Activated B cell treated with CpG ODN at 0.5 μM for 24 hours (primary cell): ENCODE measurements at places on chromosomes 5 and 9. TPM values are rescaled to one million over a fixed set of nuclear protein-coding genes. Genes with fewer than 3 reads are reported as not detected.

The SCGB3A2 gene
- total RNA-seq = not detected in 2 replicates

The CCIN gene
- not detected in 2 replicates for total RNA-seq

The PCDH12 gene
- not detected in 2 replicates for total RNA-seq

The LVRN gene
- total RNA-seq = not detected in 2 replicates

The PCDHGA3 gene
- 0.20 and 0.51 TPM in 2 replicates for total RNA-seq

The NUTM2F gene
- not detected in 2 replicates for total RNA-seq

The HRCT1 gene
- total RNA-seq = not detected in 2 replicates

The CARD9 gene
- total RNA-seq = 0.83 and 0.89 TPM in 2 replicates

The EDIL3 gene
- not detected in 2 replicates for total RNA-seq

The PLEKHG4B gene
- total RNA-seq = not detected in 2 replicates

The SELENOP gene
- not detected in 2 replicates for total RNA-seq

The TRIM36 gene
- 7.5 and 8.9 TPM in 2 replicates for total RNA-seq

The ADCY2 gene
- not detected in 2 replicates for total RNA-seq

DNA sequence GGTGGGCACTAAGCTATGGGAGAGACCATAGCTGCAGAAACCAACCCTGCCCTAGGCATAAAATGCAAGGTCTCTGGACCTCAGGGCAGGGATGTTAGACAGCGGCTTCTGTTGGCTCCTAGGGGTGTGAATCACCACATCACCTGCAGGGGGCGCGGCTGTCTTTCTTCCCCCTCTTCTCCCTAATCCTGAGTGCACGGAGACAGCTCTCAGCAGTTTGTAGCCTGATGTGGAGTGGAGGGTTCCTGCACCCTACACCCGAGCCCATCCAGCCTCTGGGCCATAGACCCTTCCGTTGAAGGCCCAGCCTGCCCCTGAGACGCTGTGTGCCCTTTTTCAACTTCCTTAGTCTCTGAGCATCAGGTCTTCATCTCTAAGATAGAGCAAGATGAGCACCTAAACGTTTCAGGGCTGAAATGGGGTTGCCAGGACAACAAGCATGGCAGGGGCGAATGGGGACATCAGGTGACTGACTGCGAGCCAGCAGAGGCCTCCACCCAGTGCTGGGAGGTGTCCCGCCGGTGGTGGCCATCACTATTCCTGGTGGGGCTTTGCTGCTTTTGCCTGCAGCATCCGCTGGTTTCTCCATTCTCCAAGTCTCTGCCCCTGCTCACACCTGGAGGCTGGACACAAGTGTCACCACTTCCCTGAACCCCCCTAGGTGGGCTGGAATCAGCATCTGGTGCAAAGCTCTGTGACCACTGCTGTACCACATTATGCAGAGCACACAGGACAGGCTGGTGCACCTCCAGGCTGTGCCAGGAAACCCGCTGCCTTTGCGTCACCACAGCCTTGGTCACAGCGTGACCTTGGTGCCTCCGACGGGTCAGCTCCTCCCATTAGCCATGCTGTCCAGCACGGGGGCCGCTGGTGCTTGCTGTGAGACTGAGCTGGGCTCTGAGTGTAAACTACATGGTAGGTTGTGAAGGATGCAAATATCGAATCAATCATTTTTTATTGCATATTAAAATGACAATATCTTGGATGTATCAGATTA lies 2.5 kb upstream of the SEC16A start:
- DNase-seq = peak; percentile 74

DNA sequence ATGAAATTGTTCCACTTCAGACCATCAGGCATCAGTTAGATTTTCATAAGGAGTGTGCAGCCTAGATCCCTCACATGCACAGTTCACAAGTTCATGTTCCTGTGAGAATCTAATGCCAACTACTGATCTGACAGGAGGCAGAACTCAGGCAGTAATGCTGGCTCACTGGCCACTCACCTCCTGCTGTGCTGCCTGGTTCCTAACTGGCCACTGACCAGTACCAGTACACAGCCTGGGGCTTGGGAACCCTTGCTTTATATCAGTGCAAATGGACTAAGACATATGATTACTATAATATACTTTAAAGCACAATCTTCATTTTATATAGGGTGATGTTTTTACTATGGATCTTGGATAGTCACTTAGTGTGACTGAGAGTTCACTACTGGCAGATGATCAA lies 259.2 kb downstream of the SLCO4C1 start:
- no peak for DNase-seq

DNA sequence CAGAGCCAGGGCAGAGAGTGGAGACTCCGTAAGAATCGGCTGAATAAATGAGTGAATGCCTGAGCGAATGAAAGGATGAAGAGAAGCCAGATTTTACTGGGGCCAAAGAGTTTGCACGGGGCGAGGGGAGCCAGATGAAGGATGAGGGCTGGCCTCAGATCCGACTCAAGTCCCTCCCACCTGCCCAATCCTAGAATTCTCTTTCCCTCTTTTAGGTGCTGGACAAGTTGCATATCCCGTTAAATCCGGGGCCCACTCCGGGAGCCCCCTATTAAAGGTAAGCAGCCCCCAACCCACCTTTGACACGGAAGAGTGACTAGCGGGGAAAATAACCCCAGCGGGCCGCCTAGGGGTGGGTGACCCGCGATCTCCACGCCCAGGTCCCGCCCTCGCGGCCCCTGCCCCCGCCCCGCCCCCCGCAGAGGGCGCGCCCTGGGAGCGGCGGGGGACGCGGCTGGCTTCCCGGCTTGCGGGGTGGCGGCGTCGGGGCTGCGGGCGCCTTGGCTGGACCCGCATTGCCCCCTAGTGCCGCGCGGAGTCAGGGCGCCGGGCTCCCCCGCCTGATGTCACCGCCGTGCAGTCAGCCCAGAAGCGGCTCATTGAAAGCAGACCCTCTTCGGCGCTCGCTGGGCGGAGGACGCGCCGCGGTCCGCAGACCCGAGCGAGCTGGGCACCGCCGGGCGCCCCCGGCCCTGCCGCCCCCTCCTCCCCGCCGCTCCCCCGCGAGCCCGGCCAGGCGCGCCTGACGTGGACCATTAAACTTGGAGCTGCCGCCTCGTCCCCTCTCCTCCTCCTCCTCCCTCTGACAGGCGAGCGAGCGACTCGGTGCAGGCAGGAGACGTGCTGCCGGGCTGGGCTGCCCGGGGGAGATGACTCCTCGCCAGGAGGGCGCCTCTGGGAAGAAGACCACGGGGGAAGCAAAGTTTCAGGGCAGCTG lies at the start of gene ADRA1B:
Gene ADRA1B, plus strand, starts transcription at position 579 of the 937 bp plus-strand sequence. CDS start 424 bp downstream, outside the sequence.
- peak; percentile 55 for DNase-seq

GRCh38 chr9:26523577-26523976 lies 369.0 kb downstream of the CAAP1 start:
- DNase-seq = no peak

GRCh38 chr5:172985596-172985995 lies 2.0 kb downstream of the ATP6V0E1 start:
- DNase-seq = no peak

GRCh38 chr5:146640285-146640896 lies 124.4 kb upstream of the GPR151 start:
- DNase-seq = no peak

DNA sequence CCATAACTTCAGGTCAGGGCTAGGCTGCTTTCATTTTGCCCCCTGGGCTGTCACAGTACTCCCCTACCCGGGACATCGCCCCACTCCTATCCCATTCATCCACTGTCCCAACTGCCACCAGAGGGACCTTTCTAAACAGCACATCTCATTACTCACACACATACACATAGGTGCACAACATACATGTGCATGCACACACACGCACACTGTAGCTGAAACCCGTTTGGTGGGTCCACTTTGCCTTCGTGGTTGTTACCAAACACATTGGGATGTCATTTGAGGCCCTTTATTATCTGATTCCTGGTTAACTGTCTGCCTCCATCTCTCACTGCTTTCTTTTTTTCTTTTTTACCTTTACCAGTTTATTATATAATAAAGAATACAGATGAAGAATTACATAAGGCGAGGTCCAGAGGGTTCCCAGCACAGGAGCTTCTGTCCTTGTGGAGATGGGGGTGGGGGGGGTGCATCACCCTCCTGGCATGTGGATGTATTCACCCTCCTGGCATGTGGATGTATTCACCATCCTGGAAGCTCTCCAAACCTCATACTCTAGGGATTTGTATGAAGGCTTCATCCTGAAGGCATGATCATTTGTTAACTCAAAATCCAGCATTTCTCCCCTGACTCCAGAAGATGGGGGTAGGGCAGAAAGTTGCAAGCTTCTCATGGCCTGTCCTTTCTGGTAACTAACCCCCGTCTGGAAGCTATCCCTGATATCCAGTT lies 186.0 kb downstream of the GOLPH3 start:
- DNase-seq = no peak

DNA sequence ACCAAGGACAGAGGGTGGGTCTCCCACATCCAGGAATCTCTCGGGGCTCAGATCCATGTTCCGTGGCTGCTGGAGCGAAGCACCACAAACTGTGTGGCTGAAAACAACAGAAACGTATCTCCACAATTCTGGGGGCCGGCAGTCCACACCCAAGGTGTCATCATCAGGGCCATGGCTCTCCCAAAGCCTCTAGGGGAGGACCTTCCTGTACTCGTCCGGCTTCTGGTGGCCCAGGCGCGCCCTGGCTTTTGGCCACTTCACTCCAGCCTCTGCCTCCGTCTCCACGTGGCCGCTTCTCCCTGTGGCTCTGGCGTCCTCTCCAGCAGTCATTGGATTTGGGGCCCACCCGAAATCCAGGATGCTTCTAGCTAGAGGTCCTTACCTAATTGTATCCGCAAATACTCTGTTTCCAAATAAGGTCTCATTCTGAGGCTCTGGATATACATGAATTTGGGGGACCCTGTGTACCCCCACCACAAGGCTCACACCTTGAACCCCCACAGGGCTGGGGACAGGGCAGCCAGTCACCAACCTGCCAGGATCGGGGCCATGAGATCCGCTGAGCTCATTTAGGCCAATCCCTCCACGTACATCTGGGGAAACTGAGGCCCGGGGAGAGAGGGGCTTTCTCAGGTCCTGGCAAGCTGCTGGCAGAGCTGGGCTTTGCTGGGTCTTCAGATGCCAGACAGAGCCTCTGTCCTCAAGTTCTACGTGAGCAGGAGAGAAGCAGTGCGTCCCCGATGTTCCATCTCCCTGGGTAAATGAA lies 158.2 kb downstream of the OLFM1 start:
- DNase-seq = no peak

- DNase-seq = peak; percentile 65
Observed at GRCh38 chr9:112487008-112487798, 576 bp downstream of the KIAA1958 start.

DNA sequence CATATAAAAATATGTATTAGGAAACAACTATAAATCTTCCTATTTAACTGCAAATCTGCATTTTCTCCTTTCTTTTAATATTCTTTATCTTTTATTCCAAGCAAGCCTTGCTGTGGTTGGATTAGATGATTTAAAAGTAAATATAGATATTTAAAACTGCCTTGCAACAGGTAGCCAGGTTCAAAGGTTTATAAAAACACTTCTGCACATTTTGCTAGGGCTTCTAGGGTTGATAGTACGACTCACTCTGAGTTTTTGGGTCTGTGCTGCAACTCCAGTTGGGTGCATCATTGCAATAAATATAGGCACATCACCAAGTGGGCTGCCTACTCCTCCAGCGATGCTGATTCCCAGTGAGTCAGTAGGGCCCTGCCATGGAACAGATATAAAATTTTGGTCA lies 167.7 kb downstream of the MPDZ start:
- DNase-seq = no peak

- peak; percentile 17 for DNase-seq
Observed at GRCh38 chr9:21559402-21560280, 77.5 kb upstream of the IFNE start.

- DNase-seq = no peak
Observed at GRCh38 chr5:11905206-11905605, 960 bp upstream of the CTNND2 start.

DNA sequence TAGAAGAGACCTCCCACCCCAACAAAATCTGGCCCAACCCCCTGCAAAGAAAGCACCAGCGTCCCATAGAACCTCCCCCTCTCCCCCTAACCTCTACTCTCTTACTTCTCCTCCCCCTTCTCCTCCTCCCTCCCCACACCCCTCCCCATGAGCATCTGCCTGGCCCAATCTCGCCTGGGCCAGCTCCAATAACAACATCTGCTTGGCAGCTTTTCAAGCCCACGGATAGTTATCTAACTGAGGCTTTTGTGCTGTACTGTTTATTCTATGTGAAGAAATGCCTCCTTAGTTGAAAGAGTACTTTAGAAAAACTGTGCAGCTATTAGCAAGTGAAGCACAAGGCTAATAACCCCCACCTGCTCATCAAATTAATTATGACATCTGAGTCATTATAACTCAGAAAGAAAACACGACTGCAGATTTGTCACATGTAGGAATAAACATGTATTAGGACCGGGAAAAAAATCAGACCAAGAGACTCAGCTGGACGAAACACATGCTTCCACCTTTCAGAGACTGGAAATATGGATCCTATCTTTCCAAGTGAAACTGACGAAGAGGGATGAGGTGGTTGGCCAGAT lies 42.8 kb downstream of the NFIB start:
- no peak for DNase-seq

DNA sequence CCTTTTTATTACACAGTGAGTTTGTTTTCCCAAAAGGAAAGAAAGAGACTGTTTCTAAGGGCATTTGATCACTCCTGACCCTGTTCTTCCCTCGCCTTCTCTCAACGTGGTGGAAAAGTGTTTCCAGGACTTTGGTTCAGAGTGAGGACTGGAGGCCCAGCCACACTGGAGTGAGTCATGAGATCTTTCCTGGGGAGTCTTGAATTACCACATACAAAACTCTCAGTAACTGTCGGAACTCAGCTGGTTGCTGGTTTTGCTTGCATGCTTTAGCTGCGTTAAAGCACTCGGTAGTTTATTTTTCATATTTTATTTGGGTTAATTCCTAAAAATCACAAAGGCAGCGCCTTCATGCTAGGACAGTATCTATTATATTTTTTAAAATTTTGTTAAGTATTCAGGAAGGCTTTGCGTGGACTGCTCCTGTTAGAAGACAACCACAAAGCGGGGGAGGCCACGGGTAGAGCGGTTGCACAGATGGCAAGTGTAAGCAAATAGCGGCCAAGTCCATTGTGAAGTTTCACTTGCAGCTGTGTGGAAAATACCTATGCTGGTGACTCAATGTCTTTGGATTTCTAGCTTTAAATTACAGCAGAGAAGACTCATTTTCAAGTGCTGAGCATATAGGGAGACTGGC lies 77.7 kb downstream of the ARSB start:
- no peak for DNase-seq

GRCh38 chr5:167908606-167909005 lies 382.8 kb upstream of the WWC1 start:
- DNase-seq = no peak

- DNase-seq = no peak
Observed at GRCh38 chr5:176387384-176387925, 943 bp downstream of the NOP16 start.

DNA sequence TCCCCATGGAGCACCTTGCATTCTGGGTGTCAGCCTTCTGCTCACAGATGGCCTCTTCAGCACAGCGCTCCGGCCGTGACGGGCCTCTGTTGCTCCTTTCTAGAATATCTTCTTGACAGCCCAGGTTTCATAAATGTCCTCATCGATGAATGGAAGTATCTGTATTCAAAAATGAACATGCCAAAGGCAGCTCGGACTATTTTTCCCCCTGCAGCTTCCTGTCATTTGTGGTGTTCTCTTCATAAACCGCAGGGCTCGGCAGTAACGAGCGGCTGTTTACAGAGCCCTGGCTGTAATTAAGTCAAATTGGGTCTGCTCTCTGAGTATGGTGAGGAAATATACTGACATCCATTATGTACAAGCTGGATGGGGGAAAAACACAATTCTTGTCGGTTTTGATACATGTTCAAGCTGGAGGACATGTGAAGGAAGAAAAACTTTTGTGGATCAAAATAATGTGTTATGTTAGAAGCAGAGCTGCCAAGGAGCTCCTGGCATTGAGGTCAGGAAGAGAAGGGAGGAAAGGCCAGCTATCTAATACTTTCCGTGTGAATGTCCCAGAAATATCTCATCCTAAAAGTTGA lies 154.1 kb upstream of the CD180 start:
- no peak for DNase-seq
